ENCODE measurements at places on chromosomes 12 and 14.

DNA sequence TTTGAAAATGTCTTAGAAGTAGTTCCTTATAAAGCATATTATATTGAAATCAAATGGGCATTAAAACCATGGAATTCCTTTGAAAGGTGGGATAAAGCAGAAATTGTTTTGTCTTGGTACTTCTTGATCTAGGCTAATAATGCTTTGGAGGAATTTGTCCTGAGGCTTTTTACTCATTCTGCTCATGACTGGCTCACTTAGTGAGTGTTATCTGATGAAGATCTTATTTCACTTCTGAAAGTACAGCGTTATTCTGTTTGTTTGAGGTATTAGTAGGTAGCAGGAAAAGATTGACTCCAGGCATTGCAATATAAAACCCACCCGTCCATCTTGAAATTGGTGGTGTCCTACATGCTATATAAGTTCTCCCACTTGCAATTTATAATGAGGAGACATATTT lies 5.5 kb downstream of the C12orf71 start:
- no peak for DNase-seq

DNA sequence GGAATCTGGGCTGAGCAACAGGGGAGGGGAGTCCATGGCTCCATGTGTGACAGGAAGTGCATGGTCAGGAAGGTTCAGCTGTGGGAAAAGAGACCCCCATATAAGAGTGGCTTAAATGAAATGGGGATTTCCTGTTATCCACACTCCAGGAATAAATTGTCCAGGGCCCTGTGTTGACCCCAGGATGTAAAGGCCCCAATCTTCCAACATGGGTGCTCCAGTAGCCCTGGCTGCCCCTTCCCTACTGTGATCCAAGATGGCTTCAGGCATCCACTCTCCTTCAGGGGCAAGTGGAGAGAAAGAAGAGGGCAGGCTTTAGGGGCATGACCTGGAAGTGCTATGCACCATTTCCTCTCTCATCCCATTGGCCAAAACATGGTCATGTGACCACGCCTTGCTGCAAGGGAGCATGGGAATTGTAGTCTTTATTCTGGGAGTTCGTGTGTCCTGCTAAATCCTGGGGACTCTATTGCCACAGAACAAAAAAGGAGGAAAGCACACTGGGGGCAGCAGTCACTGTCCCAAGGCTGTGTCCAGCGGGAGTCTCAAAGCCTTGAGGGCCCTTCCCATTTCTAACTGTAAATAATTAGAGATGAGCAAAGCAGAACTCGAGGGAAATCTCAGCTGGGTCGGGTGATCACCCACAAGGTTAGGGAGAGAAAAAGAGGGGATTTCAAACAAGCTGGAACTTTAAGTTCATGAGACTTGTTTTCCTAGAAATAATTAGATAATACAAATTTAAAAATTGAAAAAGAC lies 289.2 kb downstream of the ADGRD1 start:
- peak; percentile 93 for DNase-seq

DNA sequence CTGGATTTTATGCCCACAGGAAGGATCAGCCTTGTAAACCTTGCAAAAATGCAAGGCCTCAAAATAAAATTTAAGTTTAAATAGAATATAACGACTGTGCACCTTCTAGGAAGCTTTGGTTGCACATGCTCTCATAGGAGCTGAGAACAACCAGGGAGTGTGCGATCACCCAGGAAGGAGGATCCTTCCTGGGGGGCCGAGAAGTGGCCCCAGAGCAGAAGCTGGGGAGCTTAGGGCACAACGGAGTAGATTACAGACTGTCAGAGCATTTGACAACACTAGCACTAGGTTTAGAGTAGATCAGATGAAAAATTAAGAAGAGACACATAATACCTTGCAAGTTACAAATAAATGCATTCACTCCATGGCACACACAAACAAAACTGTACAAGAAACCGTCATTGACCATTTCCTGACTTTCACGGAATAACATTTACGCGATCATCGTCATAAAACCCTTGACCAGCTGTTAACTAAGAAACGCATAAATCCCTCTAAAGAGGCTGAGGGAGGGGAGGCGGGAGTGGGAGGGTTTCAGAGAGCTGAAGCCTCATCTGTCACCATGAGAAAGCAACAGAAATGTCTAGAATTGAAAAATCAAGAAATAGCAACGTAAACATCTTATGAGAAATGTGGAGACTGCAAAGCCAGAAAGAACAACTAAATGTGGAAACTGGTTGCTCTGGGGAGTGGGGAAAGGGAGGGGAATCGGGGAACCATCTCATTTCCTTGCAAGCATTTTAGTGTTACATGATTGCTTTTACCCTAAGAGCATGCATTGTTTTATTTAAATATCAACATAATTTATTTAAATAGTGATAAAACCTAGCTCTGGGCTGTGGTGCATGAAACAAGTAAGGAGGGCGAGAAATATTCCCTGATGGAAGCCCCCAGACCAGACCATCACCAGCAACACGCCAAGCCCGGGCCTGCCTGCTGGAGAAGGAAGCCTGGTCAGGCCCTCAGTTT lies 13.1 kb upstream of the CCDC85C start:
- DNase-seq = no peak

- DNase-seq = no peak
These were observed 413.0 kb downstream of the AEBP2 start for GRCh38 chr12:19852100-19852855.

DNA sequence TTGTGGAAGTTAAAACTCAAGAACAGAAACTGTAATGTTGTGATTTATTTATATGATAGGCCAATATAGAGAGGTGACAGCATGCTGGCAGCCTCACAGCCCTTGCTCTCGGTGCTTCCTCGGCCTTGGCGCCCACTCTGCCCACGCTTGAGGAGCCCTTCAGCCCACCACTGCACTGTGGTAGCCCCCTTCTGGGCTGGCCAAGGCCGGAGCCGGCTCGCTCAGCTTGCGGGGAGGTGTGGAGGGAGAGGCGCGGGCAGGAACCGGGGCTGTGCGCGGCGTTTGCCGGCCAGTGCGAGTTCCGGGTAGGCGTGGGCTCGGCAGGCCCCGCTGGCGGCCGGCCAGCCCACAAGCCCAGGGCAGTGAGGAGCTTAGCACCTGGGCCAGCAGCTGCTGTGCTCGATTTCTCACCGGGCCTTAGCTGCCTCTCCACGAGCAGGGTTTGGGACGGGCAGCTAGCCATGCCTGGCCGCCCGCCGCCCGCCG lies 65.8 kb upstream of the SLC8A3 start:
- DNase-seq = peak; percentile 83
